ENCODE measurements at places on chromosomes 4 and X. TPM values are rescaled to one million over a fixed set of nuclear protein-coding genes. Genes with fewer than 3 reads are reported as not detected.

FAM53A gene
- total RNA-seq = 5.2 TPM

CDKL2 gene
- not detected for total RNA-seq

MAGEC2 gene
- total RNA-seq = not detected

SRPK3 gene
- total RNA-seq = 30.3 TPM

HTR2C gene
- not detected for total RNA-seq

ZNF330 gene
- total RNA-seq = 24.0 TPM

CXorf65 gene
- total RNA-seq = not detected

GALNTL6 gene
- total RNA-seq = not detected

DNA sequence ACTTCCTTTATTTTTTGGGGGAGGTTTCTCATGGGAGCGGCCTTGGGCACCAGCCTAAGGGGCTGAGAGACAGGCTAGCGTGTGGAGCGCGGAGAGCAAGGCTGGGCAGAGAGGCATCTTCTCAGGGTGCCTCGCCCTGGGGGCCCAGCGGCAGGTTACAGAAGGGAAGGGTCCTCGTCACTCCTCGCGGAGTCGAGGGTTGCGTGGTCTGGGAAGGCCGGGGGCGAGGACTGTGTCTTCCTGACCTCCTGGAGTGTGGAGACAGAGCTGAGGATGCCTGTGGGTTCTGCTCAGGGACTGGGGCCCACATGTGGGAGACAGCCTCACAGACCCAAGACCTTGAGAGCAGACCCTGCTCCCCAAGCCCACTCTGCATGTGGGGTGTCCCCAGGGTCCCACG lies 79.6 kb upstream of the LRPAP1 start:
- DNase-seq = no peak

- DNase-seq = no peak
Observed at GRCh38 chr4:127145006-127145540, 487.7 kb upstream of the INTU start.

DNA sequence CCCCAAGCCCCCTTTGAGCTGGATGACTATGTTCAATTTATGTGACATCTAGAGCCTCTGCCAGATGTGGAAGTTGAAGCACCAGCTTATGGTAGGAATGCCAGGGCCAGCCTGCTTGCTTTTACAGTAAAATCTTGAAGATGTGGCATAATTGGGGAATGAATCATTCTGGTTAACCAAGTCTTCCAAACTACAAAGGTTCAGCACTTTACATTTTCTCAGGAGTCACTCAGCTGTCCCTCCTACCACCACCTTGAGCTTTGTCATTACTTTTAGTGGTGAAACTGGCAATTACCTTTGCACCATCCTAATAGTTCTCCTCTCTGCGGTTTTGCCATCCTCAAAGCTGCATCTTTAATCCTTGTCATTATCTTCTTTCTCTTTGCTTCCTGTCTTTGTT lies 172.2 kb downstream of the HS6ST2 start:
- DNase-seq = no peak

- no peak for DNase-seq
Observed at GRCh38 chr4:53490161-53490956, 100.9 kb downstream of the LNX1 start.

DNA sequence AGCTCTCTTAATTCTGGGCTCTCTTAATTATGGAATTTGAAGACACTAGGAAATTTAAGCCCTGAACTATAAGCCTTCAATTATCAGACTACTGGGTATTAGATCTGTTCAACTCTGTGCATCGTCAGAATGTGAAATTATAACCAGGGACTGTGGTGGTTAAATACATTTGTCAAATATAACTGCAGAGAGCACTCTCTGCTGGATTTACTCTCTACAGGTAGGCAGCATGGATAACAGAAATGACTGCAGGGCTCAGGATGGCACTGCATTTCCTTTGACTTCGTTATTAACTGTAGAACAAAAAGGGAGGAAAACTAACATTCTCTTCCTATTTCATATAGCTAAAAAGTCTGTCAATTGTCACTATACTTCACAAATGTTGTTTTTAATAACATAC lies 310.1 kb upstream of the RASGEF1B start:
- DNase-seq = no peak

- DNase-seq = no peak
Observed at GRCh38 chrX:122770581-122770980, 413.5 kb upstream of the GRIA3 start.

DNA sequence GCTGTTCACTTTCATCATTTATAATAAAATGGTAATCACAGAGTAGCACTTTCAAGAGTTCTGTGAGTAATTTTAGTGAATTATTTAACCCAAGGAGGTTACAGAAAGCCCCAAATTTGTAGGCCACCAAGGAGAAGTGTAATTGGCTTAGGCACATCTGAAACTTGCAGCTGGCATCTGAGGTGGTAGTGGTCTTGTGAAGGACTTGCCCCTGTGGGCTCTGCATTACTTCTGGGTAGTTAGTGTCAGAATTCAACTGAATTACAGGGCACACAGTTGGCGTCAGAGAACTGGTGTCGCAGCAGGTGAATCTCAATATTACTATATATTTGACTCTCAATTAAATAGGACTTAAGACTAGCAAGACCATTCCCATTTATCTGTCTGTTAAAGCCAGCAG lies 36.9 kb downstream of the GPR174 start:
- no peak for DNase-seq

DNA sequence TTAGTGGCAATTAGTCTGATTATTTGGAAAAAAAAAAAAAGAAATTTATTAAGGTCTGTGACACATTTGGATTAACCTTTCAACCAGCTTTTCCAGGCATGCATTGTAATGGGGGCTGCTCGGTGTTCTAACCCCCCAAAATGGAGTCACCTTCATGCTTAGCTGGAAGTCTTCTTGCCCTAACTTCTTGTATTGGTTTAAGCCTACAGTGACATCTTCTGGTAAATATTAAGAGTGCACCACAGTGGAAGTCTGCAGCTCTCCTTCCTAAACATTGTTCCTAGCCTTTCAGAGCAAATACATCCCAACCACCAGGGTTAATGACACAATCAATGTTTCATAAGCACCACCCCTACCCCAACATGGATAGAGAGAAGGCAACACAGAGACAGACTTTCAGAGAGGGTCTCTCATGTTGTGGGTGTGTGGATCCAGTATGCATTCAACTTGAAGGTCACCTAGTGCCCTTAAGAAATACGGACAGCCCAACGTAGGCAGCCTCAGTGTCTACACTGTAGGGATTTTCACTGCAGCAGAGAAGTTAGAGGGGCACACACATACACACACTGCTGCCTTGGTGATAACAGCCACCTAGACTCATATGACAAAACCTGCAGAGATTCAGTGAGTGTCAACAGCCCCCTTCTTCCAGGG lies 142.9 kb upstream of the MBNL3 start:
- DNase-seq = no peak

DNA sequence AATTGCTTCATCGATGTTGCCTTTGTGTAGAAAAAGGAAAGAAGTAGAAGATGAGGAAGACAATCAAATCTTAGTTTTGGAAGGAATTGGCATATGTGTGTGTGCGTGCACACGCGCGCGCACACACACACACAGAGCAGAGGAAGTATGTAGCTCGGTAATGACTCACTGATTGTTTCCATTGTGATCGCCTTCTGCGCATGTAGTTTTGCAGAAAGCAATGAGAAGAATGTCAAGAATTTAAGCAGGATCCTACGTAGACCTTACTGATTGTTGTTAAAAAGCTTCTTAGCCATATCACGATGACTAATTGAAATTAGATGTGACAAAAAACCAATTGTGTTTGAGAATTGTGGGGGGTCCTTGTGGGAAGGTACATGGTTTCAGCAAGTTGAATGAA lies 12.8 kb upstream of the LIMCH1 start:
- no peak for DNase-seq

All from gastrocnemius medialis (tissue), 4 donors.